Activated CD4-positive, alpha-beta T cell treated with anti-CD3 and anti-CD28 coated beads, Interleukin-2, amount 10 ng/mL, durations not matched to agents 7 days and 5 days (primary cell): ENCODE measurements at places on chromosomes 2 and 18.

GRCh38 chr2:20823917-20824316, 1.0 kb upstream of the LDAH start:
- no peak for DNase-seq
- peaks cover 3% of the 10 kb centered on the region for H3K36me3 ChIP-seq
- peaks cover 7% of the 10 kb centered on the region for H3K27me3 ChIP-seq
- peak overlapping the region; percentile 50 for H3K27ac ChIP-seq
- H3K4me3 ChIP-seq, result peak overlapping the region; percentile 34
- H3K4me1 ChIP-seq, result peaks cover 19% of the 10 kb centered on the region

- H3K4me3 ChIP-seq, result no peak overlapping the region
- H3K27me3 ChIP-seq, result peaks cover 4% of the 10 kb centered on the region
- DNase-seq, result no peak
- no peaks in the 10 kb centered on the region for H3K36me3 ChIP-seq
- H3K27ac ChIP-seq, result no peak overlapping the region
These were observed 32.7 kb downstream of the VSNL1 start for GRCh38 chr2:17573085-17573803.

DNA sequence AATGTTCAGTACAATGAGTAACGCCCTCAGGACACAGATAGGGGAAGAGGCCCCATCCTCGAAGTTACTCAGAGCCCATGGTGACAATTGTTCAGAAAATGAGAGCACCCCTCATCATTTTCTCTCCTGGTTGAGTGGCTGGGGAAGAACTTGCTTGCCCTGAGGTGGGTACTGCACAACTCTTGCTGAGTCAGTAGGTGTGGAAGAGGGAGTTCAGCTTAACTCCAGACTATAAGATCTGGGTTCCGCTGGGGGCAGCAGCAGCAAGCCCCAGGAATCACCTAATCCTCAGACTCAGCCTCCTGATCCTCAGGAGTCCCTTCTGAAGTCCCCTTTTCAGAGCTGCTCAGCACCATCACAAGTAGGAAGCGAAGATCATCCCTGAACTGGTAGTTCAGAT, 123.7 kb downstream of the PIEZO2 start:
- H3K4me1 ChIP-seq, result no peaks in the 10 kb centered on the region
- no peak overlapping the region for H3K4me3 ChIP-seq
- H3K27ac ChIP-seq, result no peak overlapping the region
- no peaks in the 10 kb centered on the region for H3K27me3 ChIP-seq
- H3K36me3 ChIP-seq, result no peaks in the 10 kb centered on the region

DNA sequence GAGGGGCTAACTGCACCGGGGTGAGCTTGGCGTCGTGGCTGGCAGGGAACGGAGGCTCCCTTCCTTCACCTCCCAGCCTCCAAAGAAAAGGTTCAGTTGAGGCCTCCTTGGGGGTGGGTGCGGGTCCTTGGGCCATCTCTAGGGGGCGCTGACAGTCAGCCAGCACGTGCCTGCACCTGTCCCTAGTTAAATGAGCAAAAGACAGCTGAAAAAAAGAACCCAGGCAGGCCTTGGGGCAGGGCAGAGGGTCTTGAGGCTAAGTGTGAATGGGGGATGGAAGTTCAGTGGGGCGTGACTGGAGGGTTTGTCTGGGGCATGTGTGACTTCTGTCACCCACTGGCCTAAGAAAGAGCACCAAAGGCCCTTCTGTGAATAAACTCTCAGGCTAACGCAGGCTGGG, 56.4 kb downstream of the ZFP36L2 start:
- H3K4me3 ChIP-seq, result peak overlapping the region; percentile 12
- H3K36me3 ChIP-seq, result no peaks in the 10 kb centered on the region
- DNase-seq, result peak; percentile 69

DNA sequence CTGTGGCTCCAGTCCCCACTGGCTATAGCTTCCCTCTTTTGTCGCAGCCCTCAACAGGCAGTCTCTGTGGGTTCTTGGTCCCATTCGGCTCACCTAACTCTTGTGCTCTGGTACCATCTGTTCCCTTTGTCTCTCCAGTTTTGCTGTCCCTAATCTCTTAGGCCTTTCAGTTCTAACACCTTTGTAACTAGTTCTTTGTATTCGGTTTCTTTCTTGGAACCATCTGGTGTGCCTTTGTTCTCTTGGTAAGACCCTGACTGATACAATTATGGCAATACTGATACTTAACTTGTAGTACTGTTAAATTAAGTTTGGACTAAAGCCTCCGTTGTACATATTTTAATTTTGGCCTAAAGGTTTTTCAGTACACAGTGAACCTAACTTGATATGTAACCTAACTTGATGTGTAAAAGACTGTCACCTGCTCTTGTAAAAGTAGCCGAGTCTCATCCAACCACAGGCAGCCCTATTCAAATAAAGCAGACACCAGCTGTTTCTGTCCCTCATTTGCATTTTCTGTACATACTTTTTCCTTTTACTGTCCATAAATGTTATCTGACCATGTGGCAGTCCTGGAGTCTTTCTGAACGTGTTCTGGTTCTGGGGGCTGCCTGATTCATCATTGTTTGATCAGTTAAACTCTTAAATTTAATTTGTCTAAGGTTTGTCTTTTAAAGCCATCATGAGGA, 4.8 kb upstream of the MRPL44 start:
- peak overlapping the region; percentile 23 for H3K27ac ChIP-seq
- H3K27me3 ChIP-seq, result no peaks in the 10 kb centered on the region
- H3K4me3 ChIP-seq, result no peak overlapping the region
- H3K36me3 ChIP-seq, result peaks cover 18% of the 10 kb centered on the region
- DNase-seq, result no peak

- peak overlapping the region; percentile 74 for H3K4me3 ChIP-seq
- H3K36me3 ChIP-seq, result peaks cover 4% of the 10 kb centered on the region
- no peaks in the 10 kb centered on the region for H3K27me3 ChIP-seq
- H3K27ac ChIP-seq, result peak overlapping the region; percentile 96
These were observed 46.8 kb upstream of the PTMA start for GRCh38 chr2:231661422-231662027.

DNA sequence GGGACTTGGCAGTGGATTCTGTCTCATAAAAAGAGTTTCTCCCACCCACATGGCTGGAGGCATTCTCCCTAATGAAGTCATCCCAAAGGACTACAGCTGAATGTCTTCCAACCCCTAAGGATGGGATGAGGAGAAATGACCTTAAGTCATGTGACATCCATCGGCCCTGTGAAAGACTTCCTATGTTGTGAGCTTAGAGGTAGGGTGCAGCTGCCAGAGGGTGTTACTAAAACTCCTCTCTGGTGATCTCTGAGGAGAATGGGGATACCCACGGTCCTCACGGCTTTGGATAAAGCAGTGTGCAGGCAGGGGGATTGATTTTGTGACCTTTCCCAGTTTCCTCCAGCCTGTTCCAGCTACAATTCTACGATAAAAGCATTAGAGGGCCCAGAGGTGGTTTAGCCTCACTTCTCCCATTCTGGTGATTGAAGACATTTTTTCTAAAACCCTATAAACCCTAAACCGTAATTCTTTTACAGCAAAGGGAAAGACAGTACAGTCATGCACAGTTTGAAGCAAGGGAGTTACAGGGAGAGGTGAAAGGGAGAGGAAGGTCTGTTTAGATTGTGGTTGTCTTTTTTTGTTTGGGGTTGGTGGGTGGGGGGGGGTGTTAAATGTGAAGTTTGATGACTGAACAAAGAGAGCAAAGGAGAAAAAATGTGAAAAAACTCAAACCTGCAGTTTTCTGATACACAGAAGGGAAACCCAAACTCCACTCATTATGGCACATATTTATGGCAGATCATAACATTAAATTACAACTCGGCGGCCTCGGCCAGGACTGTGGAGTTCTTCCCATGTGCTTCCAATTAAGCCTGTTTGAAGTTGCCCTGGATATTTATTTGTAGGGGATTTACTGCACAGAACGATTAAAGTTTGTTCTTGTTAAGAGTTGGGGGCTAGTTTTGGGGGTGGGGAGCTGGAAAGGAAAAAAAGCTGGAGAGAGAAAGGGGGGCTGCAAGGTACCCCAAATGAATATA, 26.6 kb upstream of the SLC14A2 start:
- no peak overlapping the region for H3K27ac ChIP-seq
- H3K36me3 ChIP-seq, result no peaks in the 10 kb centered on the region
- H3K4me3 ChIP-seq, result no peak overlapping the region
- no peak for DNase-seq

GRCh38 chr18:78561757-78562510, 417.7 kb upstream of the SALL3 start:
- H3K4me1 ChIP-seq, result no peaks in the 10 kb centered on the region
- H3K4me3 ChIP-seq, result no peak overlapping the region
- H3K36me3 ChIP-seq, result no peaks in the 10 kb centered on the region
- H3K27me3 ChIP-seq, result no peaks in the 10 kb centered on the region

DNA sequence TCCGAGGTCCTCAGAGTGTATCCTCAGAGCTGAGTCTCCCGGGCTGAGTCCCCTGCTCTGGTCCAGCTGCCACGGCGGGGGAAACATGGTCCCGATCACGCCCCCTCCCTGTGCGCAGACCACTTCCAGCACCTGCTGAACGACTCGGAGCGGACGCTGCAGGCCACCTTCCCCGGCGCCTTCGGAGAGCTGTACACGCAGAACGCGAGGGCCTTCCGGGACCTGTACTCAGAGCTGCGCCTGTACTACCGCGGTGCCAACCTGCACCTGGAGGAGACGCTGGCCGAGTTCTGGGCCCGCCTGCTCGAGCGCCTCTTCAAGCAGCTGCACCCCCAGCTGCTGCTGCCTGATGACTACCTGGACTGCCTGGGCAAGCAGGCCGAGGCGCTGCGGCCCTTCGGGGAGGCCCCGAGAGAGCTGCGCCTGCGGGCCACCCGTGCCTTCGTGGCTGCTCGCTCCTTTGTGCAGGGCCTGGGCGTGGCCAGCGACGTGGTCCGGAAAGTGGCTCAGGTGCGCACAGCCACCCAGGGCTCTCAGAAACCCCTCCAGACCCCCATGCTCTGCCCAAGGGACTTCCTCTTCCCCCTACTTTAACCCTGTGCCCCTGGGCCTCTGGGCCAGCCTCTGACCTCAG, 26.7 kb downstream of the GPC1 start:
- no peaks in the 10 kb centered on the region for H3K36me3 ChIP-seq
- no peaks in the 10 kb centered on the region for H3K4me1 ChIP-seq
- no peaks in the 10 kb centered on the region for H3K27me3 ChIP-seq
- no peak for DNase-seq
- H3K4me3 ChIP-seq, result no peak overlapping the region
- no peak overlapping the region for H3K27ac ChIP-seq

- H3K27me3 ChIP-seq, result peaks cover 3% of the 10 kb centered on the region
- H3K4me1 ChIP-seq, result peaks cover 7% of the 10 kb centered on the region
- no peak overlapping the region for H3K27ac ChIP-seq
- no peaks in the 10 kb centered on the region for H3K36me3 ChIP-seq
- no peak overlapping the region for H3K4me3 ChIP-seq
These were observed 121.9 kb downstream of the CACNB4 start for GRCh38 chr2:151976945-151977353.

DNA sequence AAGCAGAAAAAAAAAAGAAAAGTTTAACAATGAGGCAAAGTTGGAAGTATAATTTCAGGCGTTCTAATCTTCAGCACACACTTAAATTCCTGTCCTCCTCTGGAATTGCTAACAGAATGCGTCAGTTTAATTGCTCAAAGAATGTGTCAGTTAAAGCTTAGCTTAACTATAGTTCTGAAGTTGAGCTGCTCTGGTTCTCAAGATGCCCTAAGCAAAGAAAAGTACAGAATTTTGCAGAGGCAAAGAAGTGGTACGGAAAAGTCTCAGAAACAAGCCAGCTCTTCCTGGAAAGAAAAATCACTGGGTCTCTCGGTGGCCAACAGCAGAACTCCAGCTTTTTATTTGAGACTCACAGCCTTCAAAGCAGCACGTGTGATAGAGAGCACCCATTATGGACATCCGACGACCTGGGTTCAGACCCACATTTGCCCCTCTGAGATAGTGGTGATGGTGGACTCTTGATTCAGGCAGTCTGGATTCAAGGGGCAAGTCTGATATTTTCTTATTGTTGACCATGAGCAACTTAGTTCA, 22.2 kb upstream of the MYO3B start:
- H3K27me3 ChIP-seq, result peaks cover 7% of the 10 kb centered on the region
- H3K4me3 ChIP-seq, result no peak overlapping the region
- no peak for DNase-seq
- H3K27ac ChIP-seq, result no peak overlapping the region

- H3K36me3 ChIP-seq, result peaks cover 30% of the 10 kb centered on the region
- DNase-seq, result no peak
- no peak overlapping the region for H3K4me3 ChIP-seq
- H3K4me1 ChIP-seq, result peaks cover 10% of the 10 kb centered on the region
- no peak overlapping the region for H3K27ac ChIP-seq
- no peaks in the 10 kb centered on the region for H3K27me3 ChIP-seq
These were observed 10.0 kb downstream of the MRPL33 start for GRCh38 chr2:27781496-27781895.

- no peak overlapping the region for H3K4me3 ChIP-seq
- H3K4me1 ChIP-seq, result no peaks in the 10 kb centered on the region
- H3K36me3 ChIP-seq, result no peaks in the 10 kb centered on the region
- no peak for DNase-seq
- no peaks in the 10 kb centered on the region for H3K27me3 ChIP-seq
- no peak overlapping the region for H3K27ac ChIP-seq
These were observed 43.5 kb upstream of the ID2 start for GRCh38 chr2:8638327-8638726.

DNA sequence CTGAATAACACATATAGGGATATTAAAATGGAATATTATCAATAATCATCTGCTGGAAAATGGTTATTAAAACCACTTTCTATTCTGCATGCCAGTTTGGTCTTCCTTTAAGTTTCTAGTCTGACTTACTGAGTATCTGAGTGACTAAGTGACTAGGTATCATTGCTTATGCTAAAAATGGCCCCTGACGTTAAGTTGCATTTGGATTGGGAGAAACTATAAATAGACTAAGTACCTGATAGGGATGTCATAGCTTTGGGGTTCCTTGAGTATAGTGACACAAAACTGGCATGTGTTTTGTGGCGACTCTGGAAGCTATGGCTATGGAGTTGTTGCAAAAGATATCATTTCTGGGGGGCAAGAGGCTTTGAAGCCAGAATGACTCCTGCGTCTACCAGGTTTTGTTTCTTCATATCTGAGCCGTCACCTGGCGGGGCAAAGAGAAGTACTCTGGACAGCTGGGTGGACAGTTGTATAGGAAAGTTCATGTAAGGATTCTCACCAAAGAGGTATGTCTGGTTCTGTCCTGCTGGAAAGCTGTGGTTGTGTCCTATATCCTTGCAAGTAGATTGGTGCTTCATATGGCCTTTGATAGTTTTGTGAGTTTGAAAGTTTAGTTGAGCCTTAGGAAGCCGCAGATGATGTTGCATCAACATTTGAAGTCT, 17.9 kb downstream of the ITGAV start:
- no peak for DNase-seq
- no peaks in the 10 kb centered on the region for H3K4me1 ChIP-seq
- H3K4me3 ChIP-seq, result no peak overlapping the region
- H3K36me3 ChIP-seq, result no peaks in the 10 kb centered on the region

GRCh38 chr2:12755384-12755783, 38.6 kb downstream of the TRIB2 start:
- no peaks in the 10 kb centered on the region for H3K36me3 ChIP-seq
- H3K4me1 ChIP-seq, result no peaks in the 10 kb centered on the region
- no peak for DNase-seq
- no peak overlapping the region for H3K4me3 ChIP-seq
- no peak overlapping the region for H3K27ac ChIP-seq

- no peak overlapping the region for H3K4me3 ChIP-seq
- no peaks in the 10 kb centered on the region for H3K27me3 ChIP-seq
- no peak for DNase-seq
- H3K27ac ChIP-seq, result peak overlapping the region; percentile 44
These were observed 35.8 kb downstream of the CASP10 start for GRCh38 chr2:201218780-201219179.
